Activated T-cell treated with anti-CD3 and anti-CD28 coated beads, Interleukin-2, amount 50 U/mL, for 48 hours (primary cell): ENCODE measurements at places on chromosomes 11 and 22.

- DNase-seq, result no peak
Measured at GRCh38 chr11:124440608-124441007, 4.9 kb downstream of the OR8B8 start.

GRCh38 chr11:35932681-35933319, 11.1 kb upstream of the LDLRAD3 start:
- DNase-seq, result no peak

- DNase-seq, result no peak
Measured at GRCh38 chr22:46042786-46043185, 65.8 kb upstream of the WNT7B start.

GRCh38 chr22:37175414-37176281, 12.4 kb downstream of the C1QTNF6 start:
- peak; percentile 14 for DNase-seq

GRCh38 chr11:6911948-6912347, 8.9 kb upstream of the OR2D3 start:
- DNase-seq, result no peak

- no peak for DNase-seq
Measured at GRCh38 chr22:48949375-48950149, 878.1 kb downstream of the BRD1 start.
